ENCODE measurements at places on chromosomes 1 and 21.

- no peak for DNase-seq
Observed at GRCh38 chr1:2879591-2879990, 78.1 kb upstream of the TTC34 start.

- no peak for DNase-seq
Observed at GRCh38 chr1:213325482-213325881, 274.4 kb downstream of the RPS6KC1 start.

- DNase-seq, result peak; percentile 77
Observed at GRCh38 chr21:45288441-45288841, 746 bp upstream of the POFUT2 start.

DNA sequence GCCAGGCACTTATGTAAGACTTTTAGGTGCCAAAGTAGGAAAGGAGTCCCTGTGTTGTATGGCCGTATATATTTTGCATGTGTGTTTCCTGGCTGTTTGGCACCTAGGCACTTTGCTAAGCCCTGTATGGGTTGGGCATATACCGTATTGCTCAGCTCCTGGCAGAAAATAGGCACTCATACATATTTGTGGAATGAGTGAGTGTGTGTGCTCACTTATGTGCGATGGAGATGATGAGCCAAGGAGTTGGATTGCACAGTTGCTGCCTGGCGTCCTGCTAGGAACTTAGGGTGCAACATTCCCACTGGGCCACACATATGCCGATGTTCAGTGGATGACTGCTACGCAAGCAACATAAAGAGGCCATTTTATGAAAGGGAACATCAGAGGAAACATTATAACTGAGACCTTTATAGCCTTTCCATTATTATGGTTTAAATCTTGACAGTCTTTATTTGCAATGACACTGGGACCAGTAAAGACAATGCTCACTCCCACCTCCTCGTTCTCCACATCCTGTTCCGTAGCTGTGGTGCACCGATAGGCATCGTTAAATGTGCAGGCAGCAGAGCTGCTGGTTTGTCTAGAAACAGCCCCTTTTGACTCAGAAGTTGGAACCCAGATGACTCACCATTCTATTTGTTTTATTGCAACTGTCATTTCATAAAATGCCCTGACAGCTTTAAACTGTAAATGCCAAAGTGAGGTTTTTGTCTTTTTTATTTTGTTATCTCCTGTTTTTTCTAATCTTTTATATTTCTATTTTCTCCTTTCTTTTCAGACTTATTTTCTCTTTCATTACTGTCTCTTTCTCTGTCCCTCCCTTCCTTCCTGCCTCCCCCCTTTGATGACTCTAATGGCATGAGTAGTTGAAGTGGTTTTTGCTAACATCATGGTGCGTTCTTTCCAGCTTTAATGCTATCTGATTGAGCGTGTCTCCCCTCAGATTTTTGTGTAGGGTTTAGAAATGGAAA, 36.1 kb downstream of the PEX14 start:
- DNase-seq, result no peak

GRCh38 chr1:29758781-29759499, 522.6 kb downstream of the PTPRU start:
- no peak for DNase-seq

- no peak for DNase-seq
Observed at GRCh38 chr1:170707959-170708655, 44.2 kb downstream of the PRRX1 start.

DNA sequence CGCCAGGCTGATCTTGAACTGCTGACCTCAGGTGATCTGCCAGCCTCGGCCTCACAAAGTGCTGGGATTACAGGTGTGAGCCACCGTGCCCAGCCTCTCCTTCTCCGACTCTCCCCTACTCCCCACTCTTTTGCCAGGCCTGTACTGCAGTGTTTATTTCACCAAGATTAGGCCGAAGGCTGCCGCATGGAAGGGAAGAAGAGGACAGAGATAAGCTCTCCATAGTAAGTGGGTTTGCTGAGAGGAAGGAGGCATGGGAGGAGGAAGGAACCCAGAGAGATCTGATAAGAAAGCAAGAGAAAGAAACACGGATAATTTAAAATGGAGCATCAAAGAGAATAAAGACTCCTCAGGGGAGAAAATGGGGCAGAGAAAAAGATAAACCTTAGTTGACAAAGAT, 8.7 kb downstream of the PTCH2 start:
- DNase-seq, result no peak

- DNase-seq, result no peak
Observed at GRCh38 chr1:115069659-115070308, 19.5 kb downstream of the TSPAN2 start.

DNA sequence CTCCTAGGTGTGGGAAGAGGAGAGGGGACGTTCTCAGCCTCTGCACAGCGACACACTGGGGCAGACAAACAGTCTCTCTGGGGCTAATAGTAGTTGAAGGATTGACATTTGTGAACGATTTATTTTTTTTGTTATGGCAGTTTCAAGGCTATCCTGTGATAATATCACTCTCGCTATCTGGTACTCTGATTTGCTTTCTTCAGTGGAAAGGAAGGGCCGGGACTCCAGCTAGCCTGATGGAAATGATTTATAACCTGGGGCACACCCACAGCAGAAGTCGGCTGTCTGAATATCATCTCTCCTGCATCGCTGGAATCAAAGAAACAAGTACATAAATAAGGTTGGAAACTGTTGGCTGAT, 122.7 kb downstream of the KCNN3 start:
- no peak for DNase-seq

- DNase-seq, result no peak
Observed at GRCh38 chr1:99829269-99829668, 20.9 kb upstream of the AGL start.

DNA sequence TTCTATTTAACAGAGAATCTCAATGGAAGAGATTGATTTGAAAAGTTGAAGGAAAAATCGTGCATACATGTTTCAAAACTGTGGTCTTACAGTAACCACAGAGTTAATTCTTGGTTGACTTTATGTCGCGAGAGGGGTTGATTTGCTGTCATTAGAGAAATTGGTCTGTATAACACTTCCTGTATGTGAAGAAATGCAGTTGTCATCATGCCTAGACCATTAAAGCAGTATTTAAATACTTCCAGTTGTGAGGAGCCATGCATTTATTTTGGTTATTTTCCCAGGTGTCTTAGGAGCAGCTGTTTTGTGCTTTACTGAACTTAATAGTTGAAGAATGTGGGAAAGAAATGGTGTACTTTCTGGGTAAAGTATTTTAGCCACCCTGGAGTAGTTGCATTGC, 76.2 kb downstream of the NFIA start:
- no peak for DNase-seq

DNA sequence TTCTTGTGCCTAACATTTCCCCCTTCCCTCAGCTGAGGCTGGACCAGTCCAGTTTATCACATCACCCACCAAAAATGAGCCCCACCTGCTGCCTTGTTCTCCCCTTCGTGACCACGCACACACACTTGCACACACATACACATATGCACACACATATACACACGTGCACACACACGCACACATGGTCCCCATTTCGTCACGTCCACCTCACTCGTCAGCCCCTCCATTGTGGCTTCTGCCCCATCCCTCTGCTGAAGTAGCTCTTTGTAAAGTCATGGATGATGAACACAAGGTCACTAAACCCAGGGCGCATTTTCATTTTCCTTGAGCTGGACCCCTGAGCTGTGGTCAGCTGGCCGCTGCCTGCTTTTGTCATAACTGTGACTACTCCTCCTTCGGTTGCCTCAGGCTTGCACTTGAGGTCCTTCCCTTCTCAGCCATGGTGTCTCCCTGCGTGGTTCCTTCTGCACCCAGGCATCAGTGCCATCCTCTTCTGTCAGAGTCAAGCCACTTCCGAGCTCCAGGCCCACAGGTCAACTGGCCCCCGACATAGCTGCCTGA, 93.8 kb downstream of the SYT2 start:
- DNase-seq, result no peak

DNA sequence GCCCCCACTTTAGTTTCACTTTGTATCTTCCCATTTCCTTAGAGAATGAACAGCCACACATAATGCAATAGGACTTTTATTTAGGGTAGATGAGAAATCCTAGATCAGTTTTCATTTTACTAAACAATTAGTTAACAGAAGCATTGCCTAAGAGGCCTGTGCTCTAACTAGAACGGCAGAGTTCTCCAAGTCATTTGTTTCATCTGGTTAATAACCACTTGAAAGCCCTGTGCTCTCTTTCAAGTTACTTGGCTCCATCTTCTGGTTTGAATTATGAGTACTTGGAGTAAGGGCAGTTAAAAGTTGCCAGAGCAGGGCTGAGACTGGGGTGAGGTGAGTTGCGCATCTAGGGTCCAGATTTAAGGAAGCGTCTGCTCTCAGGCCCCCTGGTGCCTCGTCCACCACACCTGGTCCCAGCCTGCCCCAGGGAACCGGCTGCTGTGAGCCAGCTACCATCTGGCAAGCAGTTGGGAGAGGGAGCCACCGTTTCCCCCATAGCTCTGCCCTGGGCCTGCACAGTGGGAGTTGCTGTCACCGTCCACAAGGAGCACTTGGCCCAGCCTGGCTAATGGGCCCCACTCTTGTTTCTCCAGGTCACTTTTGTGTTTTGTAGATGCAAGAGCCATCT, 18.1 kb upstream of the SLC44A3 start:
- peak; percentile 70 for DNase-seq

DNA sequence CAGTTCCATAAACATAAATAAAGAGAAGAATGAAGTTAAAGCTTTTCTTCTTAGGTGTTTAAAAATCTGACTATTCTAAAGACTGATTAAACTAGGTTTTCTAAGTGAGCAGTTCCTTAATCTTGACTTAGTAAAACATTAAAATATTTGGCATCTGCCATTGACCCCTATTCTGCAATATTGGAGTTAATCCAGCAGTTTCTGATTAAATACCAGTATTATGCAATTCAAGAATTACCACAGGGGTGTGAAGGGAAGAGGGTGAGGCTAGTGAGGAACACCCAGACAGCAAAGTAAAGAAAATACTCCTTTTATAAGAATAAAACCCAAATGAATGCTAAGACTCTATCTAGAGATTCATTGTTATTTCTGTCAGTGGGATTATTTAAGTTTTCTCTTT, 40.9 kb downstream of the CLIC4 start:
- DNase-seq, result no peak

DNA sequence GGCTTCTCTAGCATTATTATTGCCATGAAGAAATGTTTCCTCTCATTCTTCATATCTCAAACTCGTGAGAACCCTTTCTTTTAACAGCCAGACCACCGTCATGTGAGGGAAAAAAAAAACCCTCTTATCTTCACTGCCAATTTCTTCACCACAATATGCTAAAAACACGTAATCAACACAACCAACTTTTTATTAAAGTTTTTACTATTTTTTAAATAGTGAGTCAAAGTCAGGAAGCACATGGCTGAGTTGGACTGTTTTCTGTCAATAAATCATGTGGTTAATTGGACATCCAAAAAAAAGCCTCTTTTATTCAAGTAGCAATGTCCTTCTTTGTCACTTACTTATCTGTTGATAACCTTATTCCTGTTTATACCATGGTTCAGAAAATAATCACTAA, 55.9 kb upstream of the SAMD13 start:
- no peak for DNase-seq

- no peak for DNase-seq
Observed at GRCh38 chr1:216632980-216633379, 90.2 kb downstream of the ESRRG start.

- DNase-seq, result no peak
Observed at GRCh38 chr1:203098914-203099520, 13.2 kb upstream of the MYOG start.

DNA sequence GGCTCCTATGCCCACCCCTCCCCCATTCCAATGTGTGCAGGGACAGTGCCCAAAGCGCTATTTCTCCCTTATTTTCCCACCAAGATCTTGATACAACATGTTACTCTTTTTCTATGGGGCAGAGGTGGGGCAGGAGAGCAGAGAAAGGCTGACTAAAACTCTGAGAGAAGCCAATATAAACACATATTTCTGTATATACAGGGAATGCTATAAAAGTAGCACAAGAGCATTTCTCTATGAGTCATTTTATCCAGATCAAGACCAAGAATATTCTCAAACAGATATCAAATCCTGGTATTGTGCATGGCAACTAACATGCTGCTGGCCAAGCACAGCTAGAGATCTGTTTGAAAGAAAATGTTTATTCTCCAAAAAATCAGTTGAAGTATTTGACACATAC, 7.3 kb downstream of the WDR26 start:
- no peak for DNase-seq

DNA sequence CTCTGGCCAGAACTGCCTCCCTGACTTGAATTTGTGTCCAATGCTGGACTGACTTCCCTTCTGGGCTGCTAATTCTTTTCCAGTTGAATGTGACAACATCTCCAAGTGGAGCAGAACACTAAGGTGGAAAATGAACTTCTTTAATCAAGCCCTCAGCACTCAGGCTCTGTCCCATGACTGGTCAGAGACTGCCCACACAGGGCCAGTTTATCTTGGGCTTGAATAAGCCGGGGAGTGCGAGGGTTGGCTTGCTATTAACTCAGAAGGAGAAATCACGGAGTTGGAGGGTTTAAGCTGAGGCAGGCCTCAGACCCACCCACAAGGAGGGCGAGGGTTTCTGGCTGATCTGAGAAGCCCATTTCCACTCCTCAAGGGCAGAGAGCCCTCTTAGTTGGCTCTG, 12.4 kb downstream of the KCNA10 start:
- DNase-seq, result no peak

- no peak for DNase-seq
Observed at GRCh38 chr1:233180641-233181364, 114.7 kb downstream of the PCNX2 start.

GRCh38 chr1:240000634-240001033, 91.0 kb upstream of the FMN2 start:
- no peak for DNase-seq

GRCh38 chr1:238611406-238611805, 720.7 kb upstream of the ZP4 start:
- DNase-seq, result no peak

DNA sequence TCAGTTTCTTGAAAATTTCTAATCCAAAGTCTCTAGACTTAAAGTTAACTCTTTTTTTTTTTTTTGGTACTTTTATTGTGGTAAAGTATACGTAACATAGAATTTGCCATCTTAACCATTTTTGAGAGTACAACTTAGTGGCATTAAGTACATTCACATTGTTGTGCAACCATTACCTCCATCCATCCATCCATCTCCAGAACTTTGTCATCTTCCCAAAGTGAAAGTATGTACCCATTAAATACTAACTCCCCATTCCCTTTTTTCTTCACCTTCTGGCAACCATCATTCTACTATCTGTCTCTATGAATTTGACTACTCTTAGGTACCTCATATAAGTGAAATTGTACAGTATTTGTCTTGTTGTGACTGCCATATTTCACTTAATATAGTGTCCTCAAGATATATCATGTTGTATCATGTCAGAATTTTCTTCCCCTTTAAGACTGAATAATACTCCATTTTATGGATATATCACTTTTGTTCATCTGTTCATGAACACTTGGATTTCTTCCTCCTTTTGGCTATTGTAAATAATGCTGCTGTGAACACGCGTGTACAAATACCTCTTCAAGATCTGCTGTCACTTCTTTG, 18.4 kb downstream of the RLF start:
- no peak for DNase-seq

- no peak for DNase-seq
Observed at GRCh38 chr1:162922201-162922600, 61.2 kb upstream of the CCDC190 start.
